NCI-H526 treated with DMSO at 0.1 percent for 48 hours (cell line): ENCODE measurements at places on chromosomes 5 and 9.

- DNase-seq: no peak
Measured at GRCh38 chr5:131204964-131205363, 34.2 kb downstream of the LYRM7 start.

GRCh38 chr5:177303925-177304391 is 359 bp downstream of the PRELID1 start:
- no peak for DNase-seq

GRCh38 chr5:34584165-34584564 is 72.0 kb upstream of the RAI14 start:
- no peak for DNase-seq

DNA sequence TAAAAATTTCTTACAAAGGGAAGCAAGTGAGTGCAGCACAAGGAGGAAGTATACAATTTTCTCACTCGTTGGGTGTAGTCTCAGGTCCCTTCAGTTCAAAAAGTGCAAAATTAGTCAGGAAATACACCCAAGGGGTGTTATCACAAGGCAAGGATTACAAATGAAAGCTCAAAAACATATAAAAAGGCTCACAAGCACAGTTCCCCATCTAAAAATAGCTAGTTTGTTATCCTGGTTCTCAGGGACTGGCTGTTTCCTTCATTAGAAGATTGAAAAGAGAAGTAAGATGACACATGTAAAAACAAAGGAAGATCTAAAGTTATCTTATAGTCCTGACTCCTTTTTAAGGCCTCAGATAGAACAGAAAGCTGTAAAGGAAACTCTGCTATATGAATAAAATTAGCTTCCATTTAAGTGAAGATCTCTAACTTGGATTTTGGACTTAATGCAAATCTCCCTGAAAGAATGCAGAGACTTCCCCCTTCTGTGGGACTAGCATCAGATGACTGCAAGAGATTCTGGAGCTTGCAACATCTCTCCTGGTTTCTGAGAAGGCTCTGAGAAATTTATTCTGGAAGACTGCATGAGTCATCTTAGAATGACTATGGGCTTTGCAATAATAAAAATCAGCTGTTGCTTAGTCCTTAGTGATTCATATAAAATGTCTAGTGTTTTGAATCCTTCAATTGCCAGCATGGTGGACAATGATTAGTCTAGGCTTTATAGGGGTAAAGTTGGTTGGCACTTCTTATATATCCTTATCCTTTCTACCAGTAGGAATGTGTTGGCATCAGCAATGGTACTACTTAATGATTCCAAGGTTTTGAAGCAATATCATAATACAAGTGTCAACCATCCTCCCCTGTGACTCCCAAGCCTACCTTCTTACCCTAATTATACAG is 25.4 kb downstream of the DAB2 start:
- no peak for DNase-seq

- no peak for DNase-seq
Measured at GRCh38 chr5:95852567-95852966, 30.0 kb upstream of the GLRX start.

GRCh38 chr9:132061526-132061925 is 18.1 kb downstream of the MED27 start:
- DNase-seq: no peak

DNA sequence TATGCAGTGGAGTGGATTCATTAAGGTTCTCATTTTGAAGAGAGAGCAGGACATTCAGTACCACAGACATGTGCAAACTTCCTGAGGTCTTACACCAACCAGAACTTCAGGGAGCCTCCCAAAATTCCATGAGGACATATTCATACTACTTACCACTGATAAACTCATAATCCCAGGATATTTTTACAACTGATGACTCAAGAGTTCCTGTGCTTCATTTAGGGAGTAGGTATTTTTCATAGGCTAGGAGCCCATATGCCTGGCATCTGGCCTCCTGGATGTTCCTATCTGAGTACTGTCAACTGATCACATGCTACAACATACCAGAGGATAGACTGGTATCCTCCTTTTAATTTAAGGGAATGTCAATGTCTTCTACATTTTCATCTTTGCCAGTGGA is 578.0 kb downstream of the EFNA5 start:
- no peak for DNase-seq

DNA sequence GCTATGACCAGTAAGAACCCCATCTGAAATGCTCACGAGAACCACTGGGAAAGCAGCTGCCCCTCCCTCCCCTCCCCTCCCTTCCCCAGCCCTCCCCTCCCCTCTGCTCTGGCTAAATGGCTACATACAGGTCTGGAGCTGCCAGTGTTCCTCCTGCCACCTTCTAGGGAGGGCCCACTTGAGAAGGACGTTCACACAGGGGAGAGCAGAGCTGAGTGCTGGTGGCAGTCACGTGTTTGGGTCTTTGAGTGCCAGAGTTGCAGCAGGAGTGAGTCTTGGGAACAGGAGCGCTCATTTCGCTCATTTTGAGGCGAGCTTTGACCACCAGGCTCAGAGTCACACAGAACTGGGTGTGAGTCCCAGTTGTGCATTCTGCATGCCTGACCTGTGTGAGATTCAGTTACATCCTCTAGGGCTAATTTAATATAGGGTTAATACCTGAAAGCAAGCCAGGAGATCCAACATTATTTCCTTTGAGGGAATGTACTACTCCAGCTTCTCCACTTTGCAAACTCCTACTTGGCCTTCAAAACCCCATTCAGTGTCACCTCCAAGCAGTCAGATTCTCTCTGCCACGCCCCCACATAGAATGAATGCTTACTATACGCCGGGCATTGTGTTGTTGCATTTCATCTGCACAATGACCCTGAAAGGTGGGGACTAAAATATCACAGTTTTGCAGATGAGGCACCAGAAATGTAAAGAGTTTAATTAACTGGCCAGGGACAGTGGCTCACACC is 25.1 kb downstream of the CPLX2 start:
- DNase-seq: no peak

GRCh38 chr5:17184588-17184987 is 32.8 kb upstream of the BASP1 start:
- DNase-seq: no peak
